Heart left ventricle (tissue), 16 donors: ENCODE measurements at places on chromosomes 2 and 18.

GRCh38 chr2:182103526-182103925 is 117.9 kb downstream of the PPP1R1C start:
- no peaks in the 10 kb centered on the region for H3K36me3 ChIP-seq
- no peak overlapping the region for H3K4me3 ChIP-seq
- no peaks in the 10 kb centered on the region for H3K27me3 ChIP-seq
- no peak for DNase-seq

DNA sequence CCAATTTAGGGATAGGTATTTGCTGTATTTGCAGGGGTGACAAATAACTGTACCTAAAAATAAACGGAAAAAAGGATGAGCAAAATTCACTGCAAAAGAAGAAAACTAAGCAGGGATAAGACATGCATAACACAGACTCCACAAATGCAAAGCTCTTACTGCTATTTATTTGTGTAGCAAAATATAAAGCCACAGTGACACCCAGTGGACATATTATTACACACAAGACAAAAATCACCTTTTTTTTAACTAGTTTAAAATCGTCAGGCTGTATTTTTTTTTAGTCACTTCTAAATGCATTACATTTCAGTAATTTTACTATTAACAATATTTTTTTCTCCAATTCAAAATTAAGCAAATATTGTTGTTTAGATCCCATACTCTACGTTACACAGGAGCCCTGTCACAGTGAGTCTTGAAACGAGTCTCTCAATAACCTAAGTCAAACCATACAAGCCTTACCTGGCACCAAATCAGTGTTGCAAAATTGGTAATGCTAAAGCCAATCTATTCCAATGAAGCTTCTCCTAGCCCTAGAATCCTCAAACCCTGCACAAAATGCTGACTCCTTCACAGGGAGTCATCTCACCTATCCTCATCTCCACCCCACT is 23.7 kb downstream of the METTL4 start:
- H3K36me3 ChIP-seq, result peaks cover 14% of the 10 kb centered on the region
- no peak for DNase-seq
- no peaks in the 10 kb centered on the region for H3K4me1 ChIP-seq
- H3K27me3 ChIP-seq, result no peaks in the 10 kb centered on the region
- no peak overlapping the region for H3K27ac ChIP-seq

DNA sequence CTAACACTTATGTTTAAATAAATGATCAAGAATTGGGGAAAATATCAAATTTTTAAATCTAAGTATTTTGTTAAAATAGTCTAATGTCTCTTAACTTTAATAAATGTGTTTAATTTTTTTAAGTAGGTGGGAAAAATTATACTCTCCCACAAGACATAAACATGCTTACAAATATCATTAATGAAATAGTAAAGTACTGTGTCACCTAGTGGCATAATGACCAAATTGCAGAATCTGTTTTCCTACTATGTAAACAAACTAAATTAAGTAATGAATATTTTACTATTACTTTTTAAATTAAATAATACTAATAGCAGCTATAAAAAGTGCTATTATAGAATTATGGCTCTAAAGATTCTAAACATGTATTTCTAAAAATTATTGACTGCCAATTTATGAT is 52.0 kb upstream of the CHAC2 start:
- no peak overlapping the region for H3K27ac ChIP-seq
- DNase-seq, result no peak
- no peak overlapping the region for H3K4me3 ChIP-seq
- H3K4me1 ChIP-seq, result no peaks in the 10 kb centered on the region
- H3K36me3 ChIP-seq, result peaks cover 20% of the 10 kb centered on the region
- no peaks in the 10 kb centered on the region for H3K27me3 ChIP-seq

GRCh38 chr2:61157371-61158003 is 4.5 kb upstream of the C2orf74 start:
- peaks cover 5% of the 10 kb centered on the region for H3K36me3 ChIP-seq
- H3K27ac ChIP-seq, result no peak overlapping the region
- no peaks in the 10 kb centered on the region for H3K4me1 ChIP-seq
- no peak for DNase-seq
- no peak overlapping the region for H3K4me3 ChIP-seq
- no peaks in the 10 kb centered on the region for H3K27me3 ChIP-seq

DNA sequence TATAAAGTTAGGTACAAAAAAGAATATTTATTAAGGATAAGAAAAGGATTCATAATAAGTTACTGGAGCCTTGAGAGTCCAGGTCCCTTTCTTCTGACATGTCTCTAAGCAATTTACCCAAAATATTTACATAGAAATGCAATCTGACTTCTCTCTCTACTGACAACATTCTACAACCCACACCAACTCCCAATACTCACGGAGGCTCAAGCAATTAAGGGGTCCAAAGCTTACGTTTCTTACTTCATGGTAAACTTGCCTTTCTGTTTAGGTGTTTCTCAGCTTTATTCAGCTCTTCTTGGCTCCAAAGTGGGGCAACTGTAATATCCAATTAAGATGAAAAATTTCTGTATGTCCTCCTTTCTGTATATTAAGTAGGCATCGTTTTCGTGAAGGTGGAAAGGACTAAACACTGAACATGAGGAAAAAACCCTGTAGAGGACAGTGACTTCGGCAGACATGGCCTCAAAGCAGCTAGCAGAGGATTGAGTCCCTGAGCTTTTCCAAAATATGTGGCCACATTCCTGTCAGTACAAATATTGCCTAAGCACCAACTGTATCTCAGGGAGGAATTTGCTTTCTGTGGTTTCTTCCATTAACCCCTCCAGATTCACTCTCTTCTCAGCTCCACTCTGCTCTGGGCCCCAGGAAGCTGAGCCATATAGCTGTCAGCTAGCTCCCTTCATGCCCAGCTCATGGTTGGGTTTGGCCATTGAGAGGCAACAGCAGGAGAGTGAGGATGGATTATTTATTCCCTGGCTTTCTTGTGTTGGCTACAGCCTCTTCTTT is 67.9 kb upstream of the GLS start:
- H3K36me3 ChIP-seq, result no peaks in the 10 kb centered on the region
- H3K4me1 ChIP-seq, result no peaks in the 10 kb centered on the region
- no peaks in the 10 kb centered on the region for H3K27me3 ChIP-seq
- no peak overlapping the region for H3K27ac ChIP-seq
- no peak for DNase-seq

DNA sequence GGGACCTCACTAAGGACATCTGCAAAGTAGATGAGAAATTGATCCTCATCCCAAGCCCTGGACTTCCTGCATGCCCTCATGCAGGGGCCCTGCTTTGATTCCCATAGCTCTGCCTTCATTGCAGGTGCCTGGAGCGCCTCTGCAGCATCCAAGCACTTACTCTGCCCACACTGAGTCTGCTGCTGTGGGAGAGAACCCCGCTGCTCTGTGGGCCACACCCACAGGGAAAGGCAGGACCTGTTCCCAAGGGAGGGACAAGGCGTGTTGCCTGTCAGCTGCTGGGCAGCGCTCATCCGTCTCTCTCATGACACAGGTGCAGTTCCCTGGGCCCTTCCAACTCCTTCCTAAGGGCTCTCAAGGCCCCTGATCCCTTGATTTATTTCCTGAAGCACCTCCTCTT is 266.8 kb upstream of the SMIM21 start:
- H3K36me3 ChIP-seq, result no peaks in the 10 kb centered on the region
- no peak overlapping the region for H3K27ac ChIP-seq
- H3K4me1 ChIP-seq, result no peaks in the 10 kb centered on the region
- H3K4me3 ChIP-seq, result no peak overlapping the region

GRCh38 chr2:187078297-187078696 is 229.3 kb upstream of the ZSWIM2 start:
- no peaks in the 10 kb centered on the region for H3K36me3 ChIP-seq
- DNase-seq, result no peak
- no peak overlapping the region for H3K27ac ChIP-seq
- no peaks in the 10 kb centered on the region for H3K27me3 ChIP-seq

DNA sequence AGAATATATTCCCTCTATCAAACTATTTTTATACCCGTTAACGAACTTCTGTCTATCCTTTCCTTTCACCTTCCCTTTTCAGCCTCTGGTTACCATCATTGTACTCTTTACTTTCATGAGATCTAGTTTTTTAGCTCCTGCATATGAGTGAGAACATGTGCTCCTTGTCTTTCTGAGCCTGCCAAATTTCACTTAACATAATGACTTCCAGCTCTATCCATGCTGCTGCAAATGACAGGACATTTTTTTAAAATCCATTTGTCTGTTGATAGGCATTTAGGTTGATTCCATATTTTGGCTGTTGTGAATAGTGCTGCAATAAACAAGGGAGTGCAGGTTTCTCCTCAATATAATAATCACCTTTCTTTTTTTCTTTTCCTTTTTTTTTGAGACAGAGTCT is 8.2 kb upstream of the CCDC195 start:
- DNase-seq, result no peak
- no peaks in the 10 kb centered on the region for H3K27me3 ChIP-seq
- H3K4me3 ChIP-seq, result no peak overlapping the region
- no peak overlapping the region for H3K27ac ChIP-seq
- no peaks in the 10 kb centered on the region for H3K4me1 ChIP-seq
- no peaks in the 10 kb centered on the region for H3K36me3 ChIP-seq
